ENCODE measurements at places on chromosomes 6 and 20.

- peak; percentile 50 for DNase-seq
Observed at GRCh38 chr6:109465772-109466171, 10.2 kb upstream of the MICAL1 start.

- DNase-seq = no peak
Observed at GRCh38 chr6:134741200-134741536, 208.7 kb downstream of the ALDH8A1 start.

- DNase-seq = no peak
Observed at GRCh38 chr6:125037827-125038226, 75.6 kb downstream of the RNF217 start.

GRCh38 chr6:31397901-31398525, 5.4 kb upstream of the MICA start:
- no peak for DNase-seq

DNA sequence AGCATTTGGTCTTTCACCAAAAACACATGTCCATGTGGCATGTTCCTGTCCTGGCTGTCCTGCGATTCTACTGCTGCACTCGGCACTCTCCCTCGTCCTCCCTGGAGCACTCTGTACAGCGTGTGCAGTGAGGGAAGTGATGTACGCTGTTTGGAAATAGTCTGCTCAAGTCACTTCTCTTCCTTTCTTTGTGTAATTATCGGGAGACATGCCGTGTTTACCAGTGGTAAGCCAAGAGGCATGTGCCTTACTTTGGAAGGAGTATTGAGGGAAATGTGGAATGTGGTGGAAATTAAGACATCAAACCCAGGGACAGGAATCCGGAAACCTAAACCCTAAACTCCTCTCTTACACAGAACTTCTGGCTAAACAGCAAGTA, 268.5 kb upstream of the FOXQ1 start:
- no peak for DNase-seq

- no peak for DNase-seq
Observed at GRCh38 chr20:9235518-9235917, 166.6 kb downstream of the PLCB4 start.

DNA sequence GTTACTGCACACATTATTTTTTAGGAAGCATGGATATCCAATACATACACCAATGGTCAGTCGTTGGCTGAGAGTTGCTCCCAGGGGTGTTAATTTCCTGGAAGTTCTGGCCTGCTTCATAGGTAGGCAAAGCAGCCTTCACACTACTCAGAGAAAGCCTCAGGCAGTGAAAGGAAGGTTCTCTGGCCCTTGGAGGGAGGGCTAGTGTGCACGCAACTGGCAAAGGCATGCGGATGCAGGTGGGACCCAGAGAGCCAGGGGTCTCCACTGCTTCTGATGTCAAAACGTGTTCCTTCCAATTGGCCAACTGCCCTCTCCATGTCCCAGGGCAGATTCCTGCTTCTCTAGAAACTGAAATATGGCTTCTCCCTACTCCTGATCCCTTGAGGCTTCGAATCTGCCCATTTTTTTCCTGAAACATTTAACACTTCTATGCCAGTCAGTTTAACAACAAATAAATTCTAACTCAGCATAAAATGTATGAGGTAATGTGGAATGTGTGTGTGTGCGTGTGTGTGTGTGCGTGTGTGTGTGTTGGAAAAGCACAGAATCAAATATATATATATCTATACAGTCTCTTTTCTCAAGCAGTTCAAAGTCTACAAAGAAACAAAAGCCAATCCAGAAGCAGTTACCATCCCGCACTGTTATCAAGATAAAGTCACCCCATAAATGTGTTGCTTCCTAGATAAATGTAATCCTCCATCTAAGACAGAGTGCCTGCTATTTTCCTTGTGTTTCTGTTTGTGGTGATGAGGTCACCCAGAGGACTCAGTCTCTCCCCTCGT, 94.0 kb upstream of the HIVEP1 start:
- no peak for DNase-seq

- DNase-seq = peak; percentile 69
Observed at GRCh38 chr20:50169329-50169823, 15.9 kb upstream of the PEDS1 start.

DNA sequence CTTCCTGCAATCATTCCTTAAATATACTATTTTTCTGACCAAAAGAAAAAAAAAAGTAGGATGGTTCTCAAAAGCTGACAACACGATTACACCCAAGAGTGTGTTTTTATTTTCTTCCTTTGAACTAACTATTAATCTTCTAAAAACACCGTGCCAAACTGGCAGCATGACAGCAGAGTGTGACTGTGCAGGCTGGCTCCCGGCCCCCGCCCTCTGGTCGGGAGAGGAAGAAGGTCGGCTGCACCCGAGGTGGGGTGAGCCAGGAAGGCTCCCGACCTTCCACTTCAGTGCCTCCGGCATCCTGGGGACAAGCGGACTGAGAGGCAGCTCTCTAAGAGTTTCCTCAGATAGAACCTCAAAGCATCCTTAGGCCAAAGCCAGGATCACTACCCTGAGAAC, 29.2 kb downstream of the SLC22A23 start:
- no peak for DNase-seq

- no peak for DNase-seq
Observed at GRCh38 chr20:5674176-5674660, 76.0 kb upstream of the SHLD1 start.

DNA sequence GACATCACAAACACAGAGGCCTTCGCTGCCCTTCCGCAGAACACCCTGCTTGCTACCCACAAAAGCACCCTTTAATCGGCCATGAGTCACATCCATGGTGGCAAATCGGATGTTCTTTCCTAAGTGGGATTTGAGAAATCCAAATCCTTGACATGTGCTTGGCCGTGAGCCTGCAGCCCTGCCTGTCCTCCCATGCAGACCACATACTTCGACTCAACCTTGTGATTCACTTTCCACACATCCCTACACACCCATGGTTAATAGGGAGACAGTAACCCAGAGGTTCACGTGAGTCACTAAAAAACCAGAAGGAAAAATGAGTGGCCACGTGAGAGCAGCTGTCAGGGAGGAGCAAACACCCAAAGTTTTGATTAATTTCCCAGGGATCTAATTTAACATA, 19.4 kb downstream of the RAMACL start:
- no peak for DNase-seq

DNA sequence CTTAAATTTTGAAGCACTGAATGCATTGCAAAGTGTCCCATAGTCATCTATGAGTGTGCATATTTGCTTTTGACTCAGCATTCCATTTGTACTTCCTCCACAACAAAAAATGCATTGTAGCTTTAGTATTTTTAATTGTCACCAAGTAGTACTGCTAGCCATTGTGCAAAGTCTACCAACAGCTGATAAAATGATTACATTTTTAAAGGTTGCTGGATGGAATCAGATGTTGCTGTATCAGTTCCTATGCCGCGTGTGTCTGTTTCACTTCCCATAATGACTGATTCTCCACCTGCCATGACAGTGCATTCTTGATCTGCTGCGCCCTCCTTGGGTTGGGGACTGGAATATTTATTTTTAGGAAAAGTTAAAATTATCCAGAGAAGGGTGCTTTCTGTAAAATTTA, 41.2 kb downstream of the SLX4IP start:
- DNase-seq = no peak

- no peak for DNase-seq
Observed at GRCh38 chr20:605237-605636, 4.9 kb downstream of the TCF15 start.

DNA sequence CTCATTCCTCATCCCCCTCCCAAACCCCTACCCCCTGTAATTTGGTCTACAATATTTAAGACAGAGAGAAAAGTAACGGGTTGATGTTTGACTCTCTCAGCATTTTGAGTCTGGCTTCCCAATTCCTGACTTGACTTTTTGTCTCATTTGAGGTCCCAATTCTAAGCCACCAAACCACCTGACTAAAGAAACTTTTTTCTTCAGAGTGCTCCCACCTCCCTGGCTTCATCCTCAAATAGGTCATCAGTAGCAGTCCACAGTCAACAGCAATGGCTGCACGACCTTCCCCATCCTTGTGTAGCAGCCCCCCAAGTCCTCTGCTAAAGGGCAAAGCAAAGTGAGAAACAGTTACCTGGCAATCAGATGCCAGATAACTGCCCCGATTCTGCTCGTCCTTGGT, 1.8 kb downstream of the PLEKHG1 start:
- no peak for DNase-seq

GRCh38 chr6:116982401-116982800, 105.4 kb downstream of the RFX6 start:
- DNase-seq = no peak

DNA sequence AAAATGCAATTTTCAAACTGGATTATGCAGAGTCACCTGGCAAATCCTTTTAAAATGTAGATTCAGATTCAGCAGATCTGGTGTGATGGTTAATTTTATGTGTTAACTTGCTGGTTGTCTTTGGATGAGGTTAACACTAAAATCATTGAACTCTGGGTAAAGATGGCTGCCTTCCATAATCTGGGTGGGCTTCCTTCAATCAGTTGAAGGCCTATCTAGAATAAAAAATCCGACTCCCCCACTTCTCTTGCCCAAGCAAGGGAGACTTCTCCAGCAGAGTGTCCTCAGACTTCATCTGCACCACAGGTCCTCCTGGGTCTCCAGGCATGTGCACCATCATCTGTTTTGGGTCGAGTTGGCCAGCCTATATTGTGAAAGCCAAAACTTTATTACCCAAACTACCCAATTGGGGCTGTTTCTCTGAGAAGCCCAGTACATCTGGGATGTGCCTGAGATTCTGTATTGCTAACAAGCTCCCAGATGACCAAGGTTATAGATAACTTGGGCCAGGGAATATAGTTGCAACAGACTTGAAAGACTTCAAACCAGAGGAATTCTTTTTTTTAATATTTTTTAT, 1.6 kb upstream of the SLC17A5 start:
- no peak for DNase-seq

GRCh38 chr6:122286512-122286911, 112.9 kb upstream of the HSF2 start:
- no peak for DNase-seq

Data from cerebellar cortex (tissue), 1 donor.